Mesendoderm (in vitro differentiated cells): ENCODE measurements at places on chromosomes 16 and 17.
A peak's percentile ranks its signal among the peaks of the same experiment; 100 is the strongest.

GRCh38 chr16:26335236-26335853 is 643.6 kb downstream of the HS3ST4 start:
- no peak for DNase-seq

GRCh38 chr16:83214671-83215070 is 587.9 kb downstream of the CDH13 start:
- no peak for DNase-seq

DNA sequence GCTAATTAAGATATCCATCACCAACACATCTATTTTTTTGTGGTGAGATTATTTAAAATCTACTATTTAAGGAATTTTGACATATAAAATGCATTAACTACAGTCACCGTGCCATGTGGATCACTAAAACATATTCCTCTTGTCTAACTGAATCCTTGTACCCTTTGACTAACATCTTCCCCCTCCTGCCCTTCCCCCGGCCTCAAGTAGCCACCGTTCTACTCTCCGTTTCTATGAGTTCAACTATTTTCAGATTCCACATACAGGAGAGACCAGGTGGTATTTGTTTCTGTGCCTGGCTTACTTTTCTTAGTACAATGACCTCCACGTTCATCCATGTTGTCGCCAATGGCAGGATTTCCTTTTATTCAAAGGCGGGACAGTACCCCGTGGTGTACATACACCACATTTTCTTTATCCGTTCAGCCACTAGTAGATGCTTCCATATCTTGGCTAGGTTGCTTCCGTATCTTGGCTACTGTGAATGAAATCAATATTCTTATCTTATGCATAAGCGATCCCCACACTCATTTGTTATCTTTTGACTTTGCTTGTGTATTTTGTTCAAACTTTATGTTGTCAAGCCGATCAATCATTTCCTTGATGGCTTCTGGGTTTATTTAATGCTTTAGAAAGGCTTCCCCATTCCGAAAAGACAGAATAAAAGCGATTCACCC is 134.7 kb downstream of the KCNJ12 start:
- peak; percentile 51 for DNase-seq

DNA sequence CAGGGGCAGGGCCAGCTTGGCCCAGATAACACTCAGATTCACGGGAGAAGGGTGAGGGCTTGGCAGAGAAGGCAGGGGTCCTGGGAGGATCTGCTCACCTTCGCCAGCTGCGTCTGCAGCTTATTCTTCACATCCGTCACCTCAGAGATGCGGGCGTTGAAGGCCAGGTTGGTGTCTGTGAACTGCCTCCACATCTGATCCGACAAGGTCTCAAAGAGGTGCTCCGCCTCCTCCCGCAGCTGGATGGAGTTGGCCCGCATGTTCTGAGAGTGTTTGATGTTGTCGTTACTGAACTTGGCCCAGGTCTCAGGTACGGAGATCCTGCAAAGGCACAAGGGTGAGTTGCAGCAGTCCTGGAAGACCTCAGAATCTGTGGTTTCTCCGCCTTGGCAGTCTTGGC is 18.9 kb downstream of the TEKT5 start:
- no peak for DNase-seq

- peak; percentile 87 for DNase-seq
Measured at GRCh38 chr17:28744972-28745785, 1.4 kb downstream of the TRAF4 start.

DNA sequence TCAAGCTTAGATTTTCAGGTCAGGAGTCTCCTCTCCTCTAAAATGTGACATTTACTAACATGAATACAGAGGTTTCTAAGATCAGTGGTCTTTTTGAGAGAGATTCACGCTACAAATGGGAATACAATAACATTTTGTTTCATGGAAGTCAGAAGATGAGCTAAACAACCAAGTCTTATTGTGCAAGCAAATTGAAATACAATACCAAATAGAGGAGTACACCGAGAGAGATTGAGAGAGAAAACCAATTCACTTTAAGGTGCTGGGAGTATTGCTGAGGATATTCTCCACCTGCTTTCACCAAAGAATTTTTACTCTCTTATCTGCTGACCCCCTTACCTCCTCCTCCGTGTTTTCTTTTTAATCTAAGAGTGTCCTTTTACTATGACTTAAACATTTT is 11.5 kb downstream of the VEZF1 start:
- no peak for DNase-seq

- no peak for DNase-seq
Measured at GRCh38 chr17:63070031-63070430, 104.0 kb downstream of the TANC2 start.
